ENCODE measurements at places on chromosomes 3 and 15. TPM values are rescaled to one million over a fixed set of nuclear protein-coding genes. Genes with fewer than 3 reads are reported as not detected.

- DNase-seq: peak; percentile 98
These were observed 46.5 kb upstream of the FSTL1 start for GRCh38 chr3:120497336-120497735.

DNA sequence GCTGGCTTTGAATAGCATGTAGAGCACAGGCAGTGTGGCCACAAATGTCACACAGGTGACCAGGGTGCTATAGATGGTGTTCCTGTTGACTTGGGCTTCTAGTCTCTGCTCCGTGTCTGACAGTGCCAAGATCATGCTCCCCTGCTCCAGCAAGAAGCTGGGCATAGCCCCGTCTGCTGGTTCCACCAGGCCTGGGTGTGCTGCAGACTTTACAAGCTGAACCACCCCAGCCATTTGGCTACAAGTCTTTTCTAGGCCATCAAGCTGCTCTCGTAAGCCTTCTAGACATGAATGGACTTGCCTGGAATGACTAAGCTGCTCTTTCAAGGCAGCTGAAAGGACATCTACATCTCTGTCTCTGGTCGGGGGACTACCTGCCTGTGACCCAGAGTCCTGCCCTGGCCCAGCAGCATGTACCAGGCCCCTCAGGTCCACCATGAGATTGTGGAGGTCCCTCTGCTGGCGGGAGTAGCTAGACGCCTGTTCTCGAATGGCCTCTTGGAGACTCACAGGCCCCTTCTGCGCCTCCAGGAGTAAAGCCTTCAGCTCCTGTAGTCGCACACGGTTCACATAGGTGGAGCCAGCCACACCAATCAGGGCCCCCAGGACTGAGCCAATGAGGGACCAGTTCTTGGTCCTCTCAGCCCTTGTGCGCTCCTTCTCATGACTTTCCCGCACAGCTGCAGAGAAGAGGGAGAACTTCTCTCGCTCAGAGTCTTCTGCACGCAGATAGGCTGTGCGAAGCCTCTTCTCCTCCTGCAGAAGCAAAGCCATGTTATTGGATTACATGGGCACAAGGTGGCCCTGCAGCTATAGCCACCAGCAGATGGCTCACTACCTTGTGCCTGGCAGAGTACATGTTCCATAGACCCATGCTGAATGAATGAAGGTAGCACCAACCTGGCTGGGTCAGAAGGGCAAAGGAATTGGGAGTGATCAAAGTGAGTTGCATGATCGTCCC is 2.8 kb upstream of the PLXNB1 start:
- DNase-seq: no peak

- no peak for DNase-seq
These were observed 545.6 kb upstream of the ZNF385D start for GRCh38 chr3:22296601-22297000.

DNA sequence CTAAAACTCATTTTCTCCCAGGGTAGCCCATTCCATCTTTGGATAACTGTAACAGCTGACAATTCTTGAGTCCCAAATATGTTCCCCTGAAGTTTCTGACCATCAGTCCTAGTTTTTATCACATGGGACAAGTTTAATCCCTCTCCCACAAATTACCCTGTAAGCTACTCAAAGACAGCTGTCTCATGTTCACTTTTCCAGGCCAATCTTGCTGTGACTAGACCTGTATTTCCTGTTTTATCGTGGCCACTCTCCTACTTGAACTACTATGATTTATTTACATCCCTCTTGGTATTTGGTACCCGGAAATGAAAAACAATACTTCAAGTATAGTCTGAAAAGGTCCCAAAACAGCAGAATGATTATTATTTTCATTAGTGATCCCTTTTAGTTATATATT is 95.1 kb upstream of the MEX3B start:
- DNase-seq: no peak

DNA sequence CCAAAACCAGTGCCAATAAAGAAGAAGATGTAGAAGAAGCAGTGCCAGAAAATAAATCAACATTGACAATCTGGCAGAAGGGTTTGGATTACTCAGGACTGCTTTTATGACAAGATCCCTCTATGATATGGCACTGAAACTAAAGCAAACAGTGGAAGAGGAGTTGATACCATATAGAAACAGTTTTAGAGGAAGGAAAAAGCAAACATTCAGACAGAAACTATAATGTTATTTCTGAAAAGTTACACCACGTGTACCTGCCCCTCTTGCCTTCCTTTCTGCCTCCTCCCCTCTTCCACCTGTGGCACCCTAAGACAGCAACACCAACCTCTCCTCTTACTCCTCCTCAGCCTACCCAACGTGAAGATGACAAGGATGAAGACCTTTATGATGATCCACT is 63.0 kb downstream of the SFMBT1 start:
- no peak for DNase-seq

DNA sequence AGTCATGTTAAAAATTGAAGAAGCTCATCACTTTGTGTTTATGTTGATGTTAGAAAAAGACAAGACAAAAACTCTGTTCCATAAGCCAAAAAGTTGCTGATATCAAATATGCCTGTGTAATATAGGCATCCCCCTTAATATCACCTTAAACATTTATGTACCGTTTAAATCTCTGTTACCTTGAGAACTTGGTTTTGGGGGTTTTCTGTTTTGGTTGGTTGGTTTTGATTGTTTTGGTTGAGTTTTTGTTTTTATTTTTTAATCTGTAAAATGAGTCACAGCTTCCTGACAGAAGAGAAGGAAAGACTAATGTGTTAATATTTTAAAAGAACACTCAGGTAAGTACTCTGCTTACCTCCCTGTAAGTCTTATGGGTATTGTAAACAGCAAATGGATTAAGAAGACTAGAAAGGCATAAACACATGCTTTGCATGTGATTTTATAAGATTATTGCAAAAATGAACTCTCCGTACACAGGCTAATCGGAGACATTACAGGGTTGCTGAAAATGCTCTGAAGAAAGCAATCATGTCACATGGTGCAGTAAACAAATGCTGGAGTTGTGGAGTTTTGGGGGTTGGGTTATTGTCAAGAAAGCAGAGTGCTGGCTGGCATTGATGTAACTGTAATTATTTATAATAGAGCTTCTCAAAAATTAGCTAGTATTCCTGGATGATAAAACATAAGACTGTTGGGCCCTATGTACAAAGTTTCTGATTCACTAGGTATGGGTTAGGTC is 69.5 kb upstream of the MBNL1 start:
- no peak for DNase-seq

Gene VIPR1
- total RNA-seq: 0.15 TPM

Gene FMN1
- total RNA-seq: 5.3 TPM
